SIG-M5 (cell line): ENCODE measurements at places on chromosomes 11 and 22.

GRCh38 chr11:65640483-65641296, 2.8 kb downstream of the SIPA1 start:
- DNase-seq = no peak

- no peak for DNase-seq
These were observed 14.1 kb upstream of the HTR3A start for GRCh38 chr11:113960702-113961330.

GRCh38 chr22:47245786-47246185, 483.3 kb downstream of the TBC1D22A start:
- DNase-seq = no peak

DNA sequence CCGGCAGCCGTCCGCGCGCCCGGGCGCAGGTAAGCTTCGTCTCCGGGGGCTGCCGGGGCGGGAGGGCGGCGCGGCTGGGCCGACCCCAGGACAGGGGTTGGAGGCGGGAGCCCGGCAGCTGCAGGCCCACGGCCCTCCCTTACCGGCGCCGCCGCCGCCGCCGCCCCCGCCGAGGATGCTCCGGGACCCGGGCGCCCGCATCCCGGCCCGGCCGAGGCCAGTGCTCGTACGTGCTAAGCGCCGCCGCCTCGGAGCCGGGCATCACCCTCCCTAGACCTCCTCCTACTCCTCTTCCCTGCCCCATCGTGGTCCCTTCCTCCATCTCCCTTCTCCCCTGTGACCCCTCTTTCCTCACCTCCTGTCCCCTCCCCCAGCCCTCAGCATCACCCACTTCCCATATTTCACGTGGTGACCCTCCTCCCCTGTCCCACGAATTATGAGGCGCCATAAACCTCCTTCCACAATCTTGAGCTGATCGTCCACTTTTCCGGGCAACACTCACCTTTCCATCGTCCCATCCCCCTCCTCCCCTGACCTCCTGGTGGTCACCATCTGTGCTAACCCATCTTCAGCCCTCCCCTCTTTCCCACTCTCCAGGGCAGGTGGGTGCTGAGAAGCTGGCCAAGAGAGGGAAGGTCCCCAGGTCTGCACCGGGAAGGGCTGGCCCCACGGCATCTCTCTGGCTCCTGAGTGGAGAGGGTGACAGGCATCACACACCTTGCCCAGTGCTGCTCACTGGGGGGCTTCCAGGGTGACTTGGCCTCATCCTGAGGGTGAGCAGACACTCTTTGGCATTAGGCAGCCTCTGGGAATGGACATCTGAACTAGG, 612 bp downstream of the ASPHD2 start:
- no peak for DNase-seq

- DNase-seq = no peak
These were observed 58.0 kb downstream of the KCNJ1 start for GRCh38 chr11:128809128-128809527.

- no peak for DNase-seq
These were observed 174.7 kb upstream of the CADM1 start for GRCh38 chr11:115678942-115679341.

- DNase-seq = no peak
These were observed 18.9 kb downstream of the PLAAT3 start for GRCh38 chr11:63595296-63595695.

- DNase-seq = no peak
These were observed 54.6 kb downstream of the OTOG start for GRCh38 chr11:17601676-17602075.

GRCh38 chr11:106133529-106133928, 56.1 kb downstream of the AASDHPPT start:
- DNase-seq = no peak

DNA sequence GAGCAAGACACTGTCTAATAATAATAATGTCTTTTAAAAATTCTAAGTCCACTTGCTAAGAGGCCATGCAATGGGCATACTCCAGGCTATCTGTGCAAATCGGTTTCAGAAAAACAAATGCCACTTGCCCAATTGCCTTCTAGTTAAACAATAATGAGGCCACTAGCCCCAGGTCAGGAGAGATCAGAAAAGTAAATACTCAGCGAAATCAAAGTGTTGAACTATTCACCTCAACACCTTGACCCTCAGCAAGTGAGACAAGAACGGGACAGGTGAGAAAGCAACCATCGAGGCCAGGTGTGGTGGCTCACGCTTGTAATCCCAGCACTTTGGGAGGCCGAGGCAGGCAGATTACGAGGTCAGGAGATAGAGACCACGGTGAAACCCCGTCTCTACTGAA, 72.3 kb upstream of the SYN3 start:
- DNase-seq = no peak

DNA sequence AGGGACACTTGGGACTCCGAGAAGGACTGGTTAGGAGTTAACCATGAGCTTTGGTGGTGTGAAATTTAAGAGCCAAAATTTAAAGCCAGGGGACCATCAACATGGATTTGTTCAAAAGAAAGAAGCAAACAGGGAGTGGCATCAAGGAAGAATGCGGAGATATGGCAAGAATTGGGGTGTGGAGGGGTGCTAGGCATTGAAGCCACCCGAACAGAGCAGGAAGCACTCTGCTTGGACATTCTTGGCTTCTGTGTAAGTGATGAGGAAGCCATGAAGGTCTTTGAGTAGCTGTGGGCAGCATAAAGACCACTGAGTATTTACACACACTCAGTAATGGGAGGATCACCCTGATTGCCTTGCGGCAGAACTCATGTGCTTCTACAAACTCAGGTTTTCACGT, 27.2 kb upstream of the PAMR1 start:
- DNase-seq = no peak

DNA sequence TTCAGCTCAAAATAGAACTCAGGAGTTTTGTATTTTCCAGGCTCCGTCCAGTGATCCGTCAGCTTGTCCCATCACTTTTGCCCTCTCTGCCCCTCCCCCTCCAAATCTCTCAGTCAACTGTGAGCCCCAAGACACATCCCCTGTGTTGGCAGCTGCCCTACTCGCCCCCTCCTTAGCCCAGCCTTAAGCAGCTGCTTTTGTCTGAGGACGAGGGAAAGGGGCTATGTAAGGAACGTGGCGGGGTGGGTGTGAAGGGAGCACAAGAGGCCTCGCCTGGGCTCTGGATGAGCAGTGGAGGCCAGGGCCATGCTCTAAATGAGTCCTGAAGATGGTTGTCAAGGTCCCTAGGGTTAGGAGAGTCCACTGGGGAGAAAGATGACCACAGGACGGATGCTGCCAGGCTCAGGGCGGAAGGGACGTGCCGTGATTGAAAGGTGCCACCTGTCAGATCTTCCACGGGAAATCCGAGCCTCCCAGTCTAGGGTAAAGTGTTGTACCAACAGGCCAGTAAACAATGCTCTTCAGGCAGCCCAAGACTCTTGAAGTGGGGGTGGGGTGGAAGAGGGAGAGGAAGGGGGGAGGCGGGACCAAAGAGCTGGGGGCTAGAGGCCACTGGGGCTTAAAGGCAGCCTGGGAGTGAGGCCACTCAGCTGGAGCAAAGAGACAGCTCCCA, at the start of gene SMTNL1:
SMTNL1 (plus strand) TSS at position 649 of the 673 bp plus-strand sequence. CDS start 5,048 bp downstream, outside the sequence.
- no peak for DNase-seq

- no peak for DNase-seq
These were observed 341.9 kb upstream of the B3GAT1 start for GRCh38 chr11:134753771-134754520.

GRCh38 chr11:45761659-45762058, 43.3 kb upstream of the SLC35C1 start:
- no peak for DNase-seq

GRCh38 chr11:116773203-116774097, 663 bp upstream of the BUD13 start:
- peak; percentile 23 for DNase-seq

DNA sequence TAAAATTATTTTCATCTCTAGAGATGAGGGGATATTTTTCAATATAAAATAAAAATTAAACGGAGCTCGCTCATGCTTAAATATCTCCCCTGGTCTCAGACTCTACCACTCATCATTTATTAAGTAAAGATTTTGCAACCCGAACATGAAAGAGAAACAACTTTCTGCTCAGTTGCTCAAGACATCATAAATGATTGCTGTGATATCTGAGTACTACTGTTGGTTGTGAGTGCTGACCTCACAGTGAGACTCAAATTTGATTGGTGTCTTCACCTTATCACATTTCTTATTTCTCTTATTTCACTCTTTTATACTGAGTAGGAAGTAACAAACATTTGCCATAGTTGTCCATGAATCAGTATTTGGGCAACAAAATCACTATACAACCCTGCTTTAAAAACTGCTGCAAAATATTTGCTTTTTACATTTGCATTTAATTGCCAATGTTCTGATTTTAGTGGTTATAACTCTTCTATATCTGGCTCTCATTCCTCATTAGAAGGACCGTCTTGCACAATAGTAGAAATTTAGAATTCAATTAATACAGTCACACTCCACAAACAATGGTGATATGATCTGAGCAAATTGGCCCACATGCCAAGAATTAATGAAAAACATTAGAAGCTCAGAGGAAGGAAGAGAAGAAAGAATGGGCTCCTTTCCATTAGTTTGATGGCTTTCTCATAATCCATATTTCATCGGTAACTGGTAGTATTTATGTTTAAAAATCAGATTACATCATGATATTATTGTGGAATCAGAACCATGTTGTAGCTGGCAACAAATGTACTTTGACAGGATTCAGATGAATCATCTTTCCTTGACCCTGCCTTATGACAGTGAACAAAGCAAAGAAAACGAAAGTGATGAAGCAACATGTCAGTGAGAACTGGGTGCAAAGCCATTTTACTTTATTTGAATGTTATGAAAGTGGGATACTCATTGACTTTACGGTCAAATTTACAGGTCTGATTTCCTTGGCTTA, 973.6 kb upstream of the TENM4 start:
- DNase-seq = no peak

GRCh38 chr11:65643971-65644370, 6.1 kb downstream of the SIPA1 start:
- DNase-seq = no peak

DNA sequence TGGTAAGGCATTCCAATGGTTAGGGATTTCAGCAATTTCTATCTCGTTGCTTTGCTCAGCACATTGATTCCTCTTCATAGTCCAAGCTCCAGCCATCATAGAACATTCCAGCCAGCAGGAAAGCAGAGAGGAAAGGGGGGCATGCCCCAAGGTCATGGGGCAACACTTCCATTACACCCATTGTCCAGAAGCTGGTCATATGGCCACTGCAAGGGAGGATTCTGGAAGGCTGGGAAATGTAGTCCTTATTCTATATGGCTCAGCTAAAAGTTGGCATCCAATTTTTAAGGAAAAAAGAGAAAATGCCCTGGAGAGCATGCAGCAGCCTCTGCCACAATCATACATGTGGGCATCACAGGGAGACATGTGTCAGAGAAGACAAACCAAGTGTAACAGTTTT, 47.1 kb upstream of the RCN1 start:
- no peak for DNase-seq

- no peak for DNase-seq
These were observed 67.0 kb upstream of the TBCEL start for GRCh38 chr11:120956710-120957495.

GRCh38 chr22:41198027-41198580, 7.0 kb upstream of the L3MBTL2 start:
- no peak for DNase-seq

- no peak for DNase-seq
These were observed 275.8 kb upstream of the SESN3 start for GRCh38 chr11:95506777-95507176.

GRCh38 chr22:43186272-43187170, at the start of gene TTLL12:
Gene TTLL12 (minus strand): TSS chr22:43187134. CDS start chr22:43187069, 65 bp downstream.
- no peak for DNase-seq

DNA sequence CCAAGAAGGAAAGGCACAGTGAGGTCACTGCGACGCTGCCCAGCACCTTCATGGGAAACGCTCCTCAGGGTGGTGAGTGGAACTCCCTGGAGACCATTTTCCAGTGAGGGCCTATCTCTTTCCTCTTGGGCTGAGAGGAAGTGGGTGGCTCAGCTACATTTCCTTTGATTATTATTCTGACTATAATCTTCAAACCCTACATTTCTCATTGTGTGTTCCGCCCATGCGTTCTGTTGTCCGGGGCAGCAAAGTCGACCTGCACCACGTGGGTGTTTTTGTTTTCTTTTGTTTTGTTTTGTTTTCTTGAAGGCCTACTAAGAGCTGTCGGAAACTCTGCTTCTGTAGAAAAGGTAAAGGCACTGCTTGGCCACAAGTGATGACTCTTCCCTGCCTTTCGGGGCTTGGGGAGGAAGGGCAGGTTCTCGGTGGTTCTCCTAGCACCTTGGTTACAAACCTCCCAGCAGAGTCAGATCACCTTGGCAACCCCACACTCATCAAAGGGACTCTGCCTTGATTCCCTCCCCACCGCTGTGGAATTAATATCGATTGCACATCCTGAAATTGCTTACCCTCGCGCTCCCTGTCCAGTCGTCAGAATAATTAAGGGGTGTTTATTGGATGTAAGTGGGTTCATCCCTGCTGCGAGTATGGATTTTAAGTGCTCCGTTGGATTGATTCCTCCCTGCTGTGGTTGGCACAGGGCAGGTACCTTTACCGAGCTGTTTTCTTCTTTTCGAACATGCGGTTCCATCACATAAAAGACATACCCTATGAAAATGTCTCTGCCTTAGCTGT, 7.3 kb downstream of the PARVB start:
- DNase-seq = no peak

DNA sequence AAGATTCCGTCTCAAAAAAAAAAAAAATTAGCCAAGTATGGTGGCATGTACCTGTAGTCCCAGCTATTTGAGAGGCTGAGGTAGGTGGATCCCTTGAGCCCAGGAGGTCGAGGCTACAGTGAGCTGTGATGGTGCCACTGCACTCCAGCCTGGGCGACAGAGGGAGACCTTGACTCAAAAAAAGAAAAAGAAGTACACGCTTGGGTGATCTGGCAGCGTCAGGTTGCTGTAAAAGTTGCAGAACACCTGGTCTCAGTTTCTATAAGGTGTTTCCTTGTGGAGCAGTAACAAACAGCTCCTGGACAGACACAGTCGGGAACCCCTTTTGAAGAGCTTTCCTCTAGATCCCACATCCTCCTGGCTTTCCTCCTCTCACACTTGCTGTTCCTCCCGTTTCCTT, 45.8 kb downstream of the SCGB1A1 start:
- DNase-seq = no peak

GRCh38 chr22:17638182-17638431, 450 bp upstream of the BCL2L13 start:
- no peak for DNase-seq

GRCh38 chr11:55701429-55701828, 39.4 kb downstream of the OR4C6 start:
- DNase-seq = no peak

DNA sequence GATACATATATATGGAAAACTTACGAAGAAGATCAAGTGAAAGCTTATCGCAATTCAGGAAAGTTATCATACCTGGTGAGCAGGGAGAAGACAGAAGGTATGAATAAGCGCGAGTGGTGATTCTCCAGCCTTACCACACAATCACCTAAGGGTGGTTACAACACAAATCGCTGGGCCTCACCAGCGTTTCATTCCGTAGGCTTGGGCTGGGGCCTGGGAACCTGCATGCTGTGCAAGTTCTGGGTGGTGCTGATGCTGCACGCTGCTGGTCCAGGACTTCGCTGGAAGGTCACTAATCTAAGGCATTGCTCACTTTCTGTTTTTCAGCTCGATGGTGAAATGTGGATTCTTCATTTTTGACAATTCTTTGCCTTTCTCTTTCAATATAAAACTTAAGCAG, 76.6 kb upstream of the SLC25A18 start:
- no peak for DNase-seq
